ENCODE measurements at places on chromosomes 2 and 18.

DNA sequence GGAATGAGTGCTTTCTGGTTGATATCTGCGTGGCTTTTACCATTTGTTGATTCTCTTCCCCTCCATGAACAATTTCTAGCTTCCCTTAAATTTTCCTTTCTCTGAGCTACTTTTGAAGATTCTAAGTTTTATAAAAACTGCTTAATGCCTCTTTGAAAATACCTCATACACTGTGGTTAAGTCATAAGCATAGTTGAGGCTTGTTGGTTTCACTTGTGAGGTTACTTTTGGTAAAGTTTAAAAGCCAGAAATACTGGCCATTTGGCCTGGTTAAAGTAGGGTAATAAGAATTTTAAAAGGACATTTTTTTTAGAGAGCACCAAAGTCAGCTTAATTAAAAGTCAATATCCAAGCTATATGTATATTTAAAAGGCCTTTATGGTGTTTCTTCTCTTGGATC, 21.3 kb upstream of the CAPN13 start:
- no peak for DNase-seq

DNA sequence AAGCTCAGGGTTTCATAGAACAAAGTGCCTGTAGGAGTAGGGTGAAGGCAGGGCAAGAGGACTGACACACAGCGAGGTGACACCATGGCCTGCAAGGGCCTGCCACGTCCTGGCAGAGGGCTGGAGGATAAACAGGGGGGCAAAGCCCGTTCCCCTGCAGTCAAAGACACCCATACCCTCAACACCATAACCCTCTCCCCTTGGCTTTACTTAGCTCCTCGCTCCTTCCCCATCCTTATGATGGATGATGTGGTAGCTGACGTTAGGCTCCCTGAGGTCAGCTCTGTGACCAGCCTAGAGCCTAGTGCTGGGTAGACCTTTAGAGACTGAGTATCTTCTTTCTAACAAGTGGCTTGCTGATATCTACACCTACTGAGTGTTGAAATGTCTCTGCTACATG, 683.3 kb upstream of the HS6ST1 start:
- no peak for DNase-seq

- DNase-seq = no peak
These were observed 20.3 kb upstream of the RBBP8 start for GRCh38 chr18:22912835-22913234.

DNA sequence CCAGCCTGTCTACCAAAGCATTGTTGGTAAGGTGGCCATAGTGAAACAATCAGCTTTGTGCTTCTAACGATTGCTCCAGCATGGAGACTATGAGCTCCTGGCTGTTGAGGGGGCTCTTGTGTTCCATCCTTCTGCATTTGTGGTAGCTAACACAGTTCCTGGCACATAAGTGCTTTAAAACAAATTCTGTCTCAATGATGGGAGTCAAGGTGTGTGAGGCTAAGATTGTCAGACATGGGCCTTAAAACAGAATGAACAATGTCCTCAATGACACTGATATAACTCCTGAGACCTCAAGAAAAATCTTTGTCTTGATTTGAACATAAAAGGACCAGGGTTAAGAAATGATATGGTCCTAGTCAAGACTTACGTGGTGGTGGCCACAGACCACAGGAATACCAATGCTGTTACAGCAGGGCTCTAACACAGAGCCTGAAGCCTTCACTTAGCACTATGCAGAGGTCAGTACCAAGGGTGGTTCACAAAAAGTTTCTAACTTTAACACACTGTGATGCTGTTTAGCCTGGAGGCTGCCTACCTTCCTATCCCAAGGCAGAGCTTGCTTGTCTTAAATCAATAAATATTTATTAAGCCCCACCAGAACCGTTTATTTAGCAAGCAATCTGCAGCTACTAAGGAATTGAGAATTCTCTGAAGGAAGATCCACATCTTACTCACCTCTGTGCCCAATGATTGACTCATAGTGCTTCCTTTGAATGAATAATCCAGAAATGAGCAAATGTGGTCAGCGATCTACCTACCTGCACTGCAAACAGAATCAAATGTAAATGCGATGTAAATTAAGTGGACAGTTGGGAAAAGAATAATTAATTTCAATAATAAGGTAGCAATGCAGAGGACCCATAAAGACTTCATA, 35.1 kb downstream of the EVA1A start:
- DNase-seq = no peak

DNA sequence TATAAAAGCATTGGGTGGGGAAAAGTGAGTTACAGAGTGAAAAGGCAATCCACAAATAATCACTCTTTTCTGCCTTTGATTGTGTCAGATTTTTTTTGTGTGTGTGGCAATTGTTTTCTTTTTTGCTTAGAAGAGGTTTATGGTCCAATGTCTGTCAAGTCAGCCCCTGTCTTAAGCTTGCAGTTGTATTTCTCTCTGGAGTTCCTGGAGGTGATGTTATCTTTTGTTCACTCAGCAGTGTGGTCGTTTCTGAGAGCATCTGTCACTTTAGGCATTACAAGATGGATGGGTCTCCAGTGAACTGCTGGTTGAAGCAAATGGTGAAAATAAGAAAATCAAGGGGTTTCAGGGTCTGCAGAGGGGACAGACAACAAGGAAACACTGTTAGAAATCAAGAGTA, 121.3 kb downstream of the GREB1L start:
- no peak for DNase-seq

- DNase-seq = no peak
These were observed 136.4 kb downstream of the DYSF start for GRCh38 chr2:71589763-71590162.

DNA sequence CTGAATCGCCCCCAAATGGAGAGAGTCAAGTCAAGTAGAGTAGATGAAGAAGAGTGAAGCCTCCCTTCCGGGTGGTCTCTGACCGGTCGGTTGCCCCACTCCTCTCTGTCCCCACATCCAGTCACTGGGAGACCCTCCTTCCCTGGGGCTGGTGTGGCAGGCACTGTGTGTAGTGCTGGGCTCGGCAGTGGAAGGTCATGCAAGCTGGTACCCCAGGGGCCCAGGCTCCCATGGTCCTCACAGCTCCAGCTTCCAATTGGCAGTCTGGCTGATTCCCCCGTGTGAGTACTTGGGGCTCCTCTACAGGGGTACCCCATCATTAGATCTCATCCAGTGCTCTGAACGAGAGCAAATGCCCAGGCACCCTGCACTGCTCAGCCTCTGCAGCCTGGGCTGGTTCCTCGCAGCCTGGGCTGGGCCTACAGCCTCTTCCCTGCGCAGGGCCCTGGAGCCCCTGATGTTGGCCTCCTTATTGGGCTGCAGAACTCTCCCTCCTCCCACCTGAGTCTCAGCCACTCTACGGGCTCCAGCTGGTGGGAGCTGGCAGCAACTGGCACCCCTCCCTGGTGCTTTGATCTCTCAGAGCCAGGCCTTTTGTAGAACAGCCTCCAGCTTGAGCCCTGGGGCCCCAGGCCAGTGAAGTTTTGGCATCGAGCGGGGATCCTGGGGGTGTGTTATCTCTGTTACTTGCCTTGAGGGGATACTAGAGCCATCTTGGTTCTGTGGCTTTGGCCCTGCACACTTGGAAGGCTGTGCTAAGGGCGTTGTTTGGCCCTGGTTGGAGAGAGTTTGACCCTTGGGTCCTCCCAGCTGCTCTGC, 187.8 kb upstream of the HDAC4 start:
- no peak for DNase-seq

- no peak for DNase-seq
These were observed 360.7 kb upstream of the CWC22 start for GRCh38 chr2:180367815-180368214.

GRCh38 chr2:102321941-102322719, 10.8 kb downstream of the IL1RL1 start:
- no peak for DNase-seq

GRCh38 chr18:9066817-9067306, 35.6 kb upstream of the NDUFV2 start:
- DNase-seq = no peak

DNA sequence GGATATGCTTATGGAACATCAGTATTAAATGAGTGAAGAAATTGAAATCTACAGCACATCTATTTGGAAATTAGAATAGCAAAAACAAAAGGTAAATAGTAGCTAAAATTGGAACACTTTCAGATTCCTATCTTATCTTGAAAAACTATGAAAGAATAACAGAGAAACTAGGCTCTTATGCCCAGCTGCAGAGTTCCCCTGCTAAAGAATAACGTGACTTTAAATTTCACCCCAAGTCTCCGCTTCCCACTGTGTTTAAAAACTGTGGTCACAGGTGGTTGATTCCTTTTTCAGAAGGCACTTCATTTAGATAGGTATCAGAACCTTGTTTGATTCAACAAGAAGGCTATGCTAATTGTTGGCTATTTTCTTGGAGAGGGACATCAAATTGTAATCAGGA, 30.1 kb downstream of the ARHGAP28 start:
- no peak for DNase-seq

GRCh38 chr2:9002637-9003365, 683 bp downstream of the MBOAT2 start:
- DNase-seq = no peak

DNA sequence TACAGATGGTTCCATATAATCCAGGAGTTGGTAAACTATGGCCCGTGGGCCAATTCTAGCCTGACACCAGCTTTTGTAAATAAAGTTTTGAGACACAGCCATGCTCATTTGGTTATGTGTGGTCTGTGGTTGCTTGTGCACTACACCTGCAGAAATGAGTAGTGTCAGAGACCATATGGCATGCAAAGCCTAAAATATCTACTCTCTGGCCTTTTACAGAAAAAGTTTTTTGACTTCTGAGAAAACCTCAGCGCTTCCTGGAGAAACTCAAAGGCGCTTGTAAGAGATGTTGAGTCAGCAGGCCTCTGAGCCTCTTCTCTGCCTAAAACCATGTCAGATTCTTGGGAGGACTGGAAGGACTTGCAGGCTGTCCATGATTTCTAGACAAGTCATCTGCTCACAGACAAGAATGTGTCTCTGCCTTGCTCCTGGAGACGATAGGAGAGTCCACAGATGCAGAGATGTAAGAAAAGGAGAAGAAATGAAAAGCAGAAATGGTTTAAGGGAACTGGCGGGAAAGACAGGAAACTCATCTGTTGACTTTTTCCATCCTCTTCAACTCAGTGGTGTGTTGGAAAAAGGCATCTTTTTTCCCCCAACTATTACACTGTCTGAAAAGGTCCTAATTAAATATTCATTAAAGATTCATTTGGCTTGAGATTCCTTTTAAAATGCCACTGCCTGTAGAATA, 5.2 kb downstream of the TTC39C start:
- DNase-seq = peak; percentile 82

- no peak for DNase-seq
These were observed 129.7 kb upstream of the MGAT5 start for GRCh38 chr2:134124047-134124753.

- DNase-seq = no peak
These were observed 9.9 kb downstream of the PRKAG3 start for GRCh38 chr2:218821605-218822211.

GRCh38 chr2:25650256-25650655, 23.1 kb downstream of the DTNB start:
- no peak for DNase-seq

- no peak for DNase-seq
These were observed 8.4 kb downstream of the FHL2 start for GRCh38 chr2:105390454-105390853.

DNA sequence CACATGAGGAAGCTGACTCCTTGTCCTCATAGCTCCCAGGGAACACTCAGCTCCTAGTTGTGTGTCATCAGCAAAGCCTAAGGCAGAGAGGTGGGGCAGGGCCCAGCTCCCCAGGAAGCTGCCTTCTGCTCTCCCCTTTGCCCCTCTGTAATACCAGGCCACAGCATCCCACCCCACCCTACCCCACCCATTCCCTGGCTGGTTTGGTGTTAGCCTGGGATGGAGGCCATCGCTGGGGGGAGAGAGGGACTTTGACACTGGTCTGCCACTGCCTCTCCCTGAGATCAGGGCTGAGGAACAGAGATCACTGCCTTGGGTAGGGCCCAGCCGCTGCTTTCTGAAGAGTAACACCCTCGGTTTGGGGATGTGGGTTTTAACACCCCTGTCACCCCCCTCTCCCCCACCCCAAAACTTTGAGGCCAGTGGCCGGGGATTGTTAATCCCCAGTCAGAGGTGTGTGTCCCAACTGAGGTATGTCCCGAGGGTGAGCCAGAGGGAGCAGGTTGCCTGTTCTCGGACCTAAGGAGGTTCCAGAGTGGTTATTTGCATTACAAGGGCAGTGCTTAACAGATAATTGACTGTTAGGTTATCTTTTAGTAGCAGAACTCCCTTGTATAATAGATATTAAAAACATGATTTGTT, 41.4 kb downstream of the TET3 start:
- no peak for DNase-seq

- DNase-seq = no peak
These were observed 240.9 kb upstream of the GULP1 start for GRCh38 chr2:188050726-188051125.

DNA sequence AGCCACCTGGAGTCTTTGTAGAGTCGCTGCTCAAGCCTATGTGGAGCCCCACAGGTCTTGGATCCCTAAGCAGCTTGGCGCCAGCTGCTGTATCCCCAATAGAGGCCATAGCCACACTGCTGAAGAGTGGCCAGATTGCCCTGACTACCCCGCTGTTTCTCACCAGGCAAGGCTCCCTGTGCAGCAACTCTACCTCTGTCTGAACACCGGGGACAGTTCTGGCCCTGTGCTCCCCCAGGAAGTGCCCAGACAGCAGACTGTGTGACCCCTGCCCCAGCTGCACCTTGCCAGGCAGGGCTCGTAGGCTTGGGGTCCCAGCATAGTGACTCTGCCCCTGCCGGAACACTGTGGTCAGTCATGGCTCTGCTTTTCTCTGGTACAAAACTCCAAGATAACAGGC, 53.5 kb upstream of the GALNT13 start:
- no peak for DNase-seq

DNA sequence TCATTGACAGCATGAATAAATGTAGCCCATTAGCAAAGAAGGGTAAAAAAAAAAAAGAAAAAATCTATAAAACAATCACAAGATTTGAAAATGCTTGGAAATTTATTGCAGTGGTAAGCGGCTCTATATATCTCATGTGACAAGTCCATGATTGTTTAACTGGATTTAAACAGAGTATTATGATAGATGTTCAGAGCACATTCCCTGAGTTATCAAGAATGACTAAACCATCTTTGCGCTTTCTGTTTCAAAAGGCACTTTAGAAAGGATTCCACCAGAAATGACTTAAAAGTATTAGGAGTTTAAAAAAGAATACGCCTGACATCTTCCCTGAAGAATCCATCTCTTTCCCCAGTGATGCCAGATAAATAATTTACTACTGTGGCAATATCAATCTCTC, 409.5 kb upstream of the UBE2E3 start:
- DNase-seq = no peak

- no peak for DNase-seq
These were observed 82.9 kb downstream of the GRB14 start for GRCh38 chr2:164538240-164538866.

Measured in CD4-positive, alpha-beta T cell treated with Interleukin-4 for 1 hour (primary cell).